ENCODE measurements at places on chromosomes 5 and 9.

GRCh38 chr5:134538296-134538695 is 12.8 kb downstream of the JADE2 start:
- no peak for DNase-seq

- DNase-seq: peak; percentile 55
These were observed 28.4 kb upstream of the LRRC19 start for GRCh38 chr9:27033815-27034403.

DNA sequence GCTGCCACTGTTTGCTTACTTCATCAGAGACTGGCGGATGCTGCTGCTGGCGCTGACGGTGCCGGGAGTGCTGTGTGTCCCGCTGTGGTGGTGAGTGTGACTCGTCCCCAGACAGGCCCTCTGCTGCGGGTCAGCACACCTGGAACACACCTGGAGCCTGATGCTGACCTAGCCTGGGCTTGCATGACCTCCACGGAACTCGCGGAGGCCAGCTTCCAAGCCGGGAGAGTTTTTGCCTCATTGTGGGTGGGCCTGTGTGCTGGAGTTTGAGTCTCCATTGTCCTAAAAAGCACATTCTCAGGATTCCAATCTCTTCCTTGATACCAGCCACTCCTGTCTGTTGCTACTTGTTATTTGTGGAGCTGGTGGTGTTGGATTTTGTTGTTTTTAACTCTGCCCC is 28.1 kb downstream of the SLC22A4 start:
- no peak for DNase-seq

GRCh38 chr9:108953983-108954574 is 19.9 kb downstream of the ABITRAM start:
- peak; percentile 45 for DNase-seq

DNA sequence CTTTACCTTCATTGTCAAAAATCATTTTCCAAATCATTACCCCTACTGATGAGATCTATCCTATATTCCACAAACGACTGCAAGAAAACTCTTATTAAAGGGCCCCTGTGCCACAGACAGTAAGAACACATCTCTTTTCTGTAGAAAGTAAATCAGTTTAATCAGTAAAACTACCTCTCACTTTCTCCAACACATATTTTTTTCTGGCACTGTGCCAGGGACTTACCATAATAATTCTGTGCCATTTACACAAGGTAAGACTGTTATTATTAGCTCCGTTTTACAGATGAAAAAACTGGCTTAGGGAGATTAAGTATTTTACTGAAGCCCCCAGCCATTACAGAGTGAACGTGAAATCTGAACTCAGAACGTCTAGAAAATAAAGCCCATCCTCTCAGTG is 587.0 kb upstream of the COX7C start:
- DNase-seq: no peak

GRCh38 chr9:12141422-12141821 is 551.8 kb upstream of the TYRP1 start:
- DNase-seq: no peak

GRCh38 chr9:110842169-110842568 is 173.6 kb downstream of the MUSK start:
- DNase-seq: no peak

- peak; percentile 73 for DNase-seq
These were observed 43.8 kb upstream of the GOLPH3 start for GRCh38 chr5:32217886-32218396.

- DNase-seq: no peak
These were observed 194.7 kb downstream of the CDH9 start for GRCh38 chr5:26843677-26844076.

DNA sequence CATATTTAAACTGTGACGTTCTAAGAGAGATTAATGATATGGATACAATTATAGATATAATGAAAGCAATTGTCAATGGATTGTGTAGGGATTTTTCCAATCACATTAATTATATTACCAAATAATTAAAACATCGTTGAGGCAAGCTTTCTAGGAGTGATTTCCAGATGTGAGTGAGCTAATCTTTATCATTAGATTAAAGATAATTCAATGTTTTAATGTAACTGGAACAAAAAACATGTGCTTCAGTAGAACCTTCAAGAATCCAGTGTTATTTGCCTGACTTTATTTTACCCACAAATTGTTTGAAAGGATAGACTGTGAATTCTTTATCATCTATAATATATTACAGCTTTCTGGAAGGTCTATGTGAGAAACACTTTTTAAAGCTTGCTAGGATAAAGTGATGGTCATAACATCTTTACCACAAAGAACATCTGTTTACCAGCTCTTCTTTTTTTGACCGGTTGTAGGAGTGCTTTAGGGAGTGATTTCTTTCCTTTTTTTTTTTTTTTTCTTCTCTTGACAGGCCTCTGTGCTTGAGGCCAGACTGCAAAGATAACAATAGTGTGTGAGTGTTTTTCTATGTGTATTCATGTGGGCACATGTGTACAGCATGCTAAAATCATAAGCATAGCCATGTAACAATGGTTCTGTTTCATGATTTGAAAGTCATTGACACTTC is 35.0 kb downstream of the SNCAIP start:
- DNase-seq: no peak

DNA sequence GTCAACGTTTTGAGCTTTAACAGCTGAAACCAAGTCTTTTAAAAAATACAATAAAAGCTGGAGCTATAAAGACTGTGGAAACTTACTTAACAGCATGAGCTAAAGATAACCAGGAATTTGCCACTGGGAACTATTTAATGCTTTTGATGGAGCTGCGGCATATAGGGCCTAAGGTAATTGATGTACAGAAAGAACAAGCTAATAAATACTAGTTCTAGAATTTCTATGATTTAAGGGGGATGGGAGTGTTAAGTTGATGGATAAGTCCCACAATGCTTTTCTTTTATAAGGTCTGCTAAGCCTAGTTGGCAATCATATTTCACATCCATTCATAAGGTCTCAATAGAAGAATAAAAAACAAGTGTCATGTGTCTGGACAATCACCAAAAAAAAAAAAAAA is 334.0 kb upstream of the DMAC1 start:
- DNase-seq: no peak

- DNase-seq: no peak
These were observed 11.1 kb downstream of the WDR5 start for GRCh38 chr9:134146774-134147493.

DNA sequence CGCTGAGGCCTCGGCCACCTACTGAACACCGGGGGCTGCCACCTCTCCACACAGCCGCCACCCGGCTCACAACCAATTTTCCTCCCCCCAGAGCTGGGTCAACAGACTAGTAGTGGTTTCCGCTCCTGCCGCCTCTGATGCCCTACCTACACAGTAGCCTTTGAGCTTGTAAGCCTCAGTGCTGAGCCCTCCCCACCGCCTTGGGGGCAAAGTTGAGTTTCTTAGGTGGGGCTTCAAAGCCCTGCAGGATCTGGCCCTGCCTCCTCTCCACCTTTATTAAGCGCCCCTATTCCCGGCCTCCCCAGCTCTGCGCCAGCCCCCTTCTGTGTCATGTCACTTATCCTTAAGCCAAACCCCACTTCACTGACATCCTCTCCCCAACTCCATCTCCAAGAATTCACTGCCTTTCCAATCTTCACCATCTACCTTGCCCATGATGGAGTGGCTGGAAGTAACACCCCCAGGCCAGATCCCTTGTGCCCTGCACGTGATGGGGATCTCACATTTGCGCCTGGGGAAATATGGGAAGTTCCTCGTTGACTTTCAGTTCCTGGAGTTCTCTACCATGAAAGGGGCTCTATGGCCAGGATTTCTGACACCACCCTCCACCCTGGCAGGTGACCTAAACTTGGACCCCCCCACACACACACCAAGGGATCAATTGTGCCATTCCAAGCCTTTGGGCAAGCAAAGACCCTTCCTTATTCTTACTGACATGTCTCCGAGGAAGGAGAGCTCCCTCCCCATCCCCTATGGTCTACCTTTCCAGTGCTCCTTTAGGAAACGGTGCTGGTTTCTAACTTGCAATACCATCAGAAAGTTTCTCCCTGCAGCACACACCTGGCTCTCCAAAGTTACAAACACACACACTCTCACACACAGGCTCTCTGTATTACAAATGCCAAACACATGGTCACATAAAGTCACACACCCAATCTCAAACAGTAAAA is 2.7 kb upstream of the CNTFR start:
- no peak for DNase-seq

DNA sequence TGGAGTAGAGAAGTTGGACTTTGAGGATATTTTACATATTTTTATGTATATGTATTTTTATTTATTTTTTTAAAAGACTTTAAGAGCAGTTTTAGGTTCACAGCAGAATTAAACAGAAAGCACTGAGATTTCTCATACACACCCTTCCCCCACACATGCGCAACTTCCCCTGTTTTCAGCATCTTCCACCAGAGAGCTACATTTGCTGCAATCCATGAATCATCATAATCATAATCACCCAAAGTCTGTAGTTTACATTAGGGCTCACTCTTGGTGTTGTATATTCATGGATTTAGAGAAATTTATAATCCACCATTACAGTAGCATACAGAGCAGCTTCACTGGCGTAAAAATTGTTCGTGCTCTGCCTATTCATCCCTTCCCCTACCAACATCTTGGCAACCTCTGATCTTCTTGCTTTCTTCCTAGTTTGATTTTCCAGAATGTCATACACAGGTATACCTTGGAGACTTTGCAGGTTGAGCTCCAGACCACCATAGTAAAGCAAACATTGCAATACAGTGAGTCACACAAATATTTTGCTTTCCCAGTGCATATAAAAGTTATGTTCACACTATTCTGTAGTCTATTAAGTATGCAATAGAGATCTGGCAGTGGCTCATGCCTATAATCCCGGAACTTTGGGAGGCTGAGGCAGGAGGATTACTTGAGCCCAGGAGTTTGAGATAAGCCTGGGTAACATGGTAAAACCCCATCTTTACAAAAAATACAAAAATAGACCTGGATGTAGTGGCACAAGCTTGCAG is 9.6 kb upstream of the CCDC171 start:
- no peak for DNase-seq
